ENCODE measurements at places on chromosomes 2 and 18.

GRCh38 chr2:102421890-102422759, 835 bp upstream of the IL18RAP start:
- DNase-seq = no peak

DNA sequence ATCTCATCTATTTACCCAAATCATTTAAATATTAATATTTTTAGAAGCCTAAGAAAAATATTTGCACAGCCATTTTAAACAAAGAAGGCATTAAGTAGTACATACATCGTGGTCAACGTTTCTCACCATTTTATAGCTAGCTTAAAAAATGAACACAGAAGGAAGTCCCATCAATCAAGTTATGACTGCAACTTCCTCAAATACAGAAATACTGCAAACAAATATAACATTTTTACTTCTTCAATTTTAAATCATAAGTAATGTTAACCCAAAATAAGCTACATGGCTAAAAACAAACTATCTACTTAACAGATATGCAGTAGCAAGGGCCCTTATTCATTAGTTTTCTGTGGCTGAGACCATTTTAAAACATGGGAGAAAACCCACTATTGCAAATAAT, 30.6 kb downstream of the ITSN2 start:
- DNase-seq = no peak

DNA sequence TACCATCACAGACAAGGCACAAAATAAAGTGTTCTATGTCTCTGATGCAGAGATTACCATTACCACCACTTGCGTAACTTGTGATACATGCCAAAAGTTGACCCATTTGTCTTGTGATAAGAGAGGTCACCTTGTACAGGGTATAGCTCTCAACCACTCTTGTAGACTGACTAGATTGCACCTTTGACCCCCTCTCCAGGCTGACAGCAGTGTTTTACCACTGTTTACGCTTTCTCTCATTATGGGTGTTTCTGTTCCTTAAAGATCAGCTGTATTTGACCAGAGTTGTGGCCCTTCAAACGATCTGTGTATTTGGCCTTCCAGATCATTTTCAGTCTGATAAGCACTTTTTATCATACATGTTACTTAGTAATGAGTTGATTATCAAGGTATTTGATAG, 215.7 kb upstream of the HNMT start:
- no peak for DNase-seq

GRCh38 chr2:65429786-65430602, 2.4 kb downstream of the SPRED2 start:
- DNase-seq = no peak

DNA sequence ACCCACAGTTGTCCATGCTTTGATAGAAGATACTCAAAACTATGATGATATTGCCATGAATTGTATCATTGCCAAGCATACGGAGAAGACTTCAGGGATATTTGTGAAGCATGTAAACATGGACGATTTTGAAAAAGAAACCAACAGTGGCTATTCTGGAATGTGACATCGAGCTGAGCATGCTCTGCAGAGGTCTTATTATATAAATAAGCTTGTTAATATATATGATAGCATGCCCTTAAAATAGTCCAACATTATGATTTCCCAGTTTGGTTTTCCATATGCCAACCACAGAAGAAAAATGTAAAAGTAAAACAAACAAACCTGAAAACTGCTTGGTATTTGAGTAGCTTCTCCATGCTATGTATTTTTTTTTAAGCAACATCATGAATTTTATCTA, 159.1 kb downstream of the LNPK start:
- no peak for DNase-seq

DNA sequence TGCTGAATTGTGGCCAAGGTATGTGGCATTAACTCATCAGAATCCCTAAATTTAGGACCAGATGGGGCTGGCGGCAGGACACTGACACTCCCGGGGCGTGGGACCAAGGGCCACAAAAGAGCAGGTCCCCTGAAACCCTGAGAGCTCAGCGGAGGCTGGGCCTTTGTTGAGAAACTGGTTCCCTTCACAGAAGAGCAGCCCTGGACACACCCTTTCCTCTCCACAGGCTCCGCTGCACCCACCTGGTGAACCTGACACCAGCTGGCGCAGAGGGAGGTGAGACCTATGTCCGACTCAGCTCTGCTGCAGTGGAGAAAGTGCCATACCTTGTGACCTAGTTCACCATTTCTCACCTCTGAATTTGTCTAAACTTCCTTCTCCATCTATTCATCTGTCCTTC, 119.5 kb downstream of the RTP5 start:
- DNase-seq = no peak

DNA sequence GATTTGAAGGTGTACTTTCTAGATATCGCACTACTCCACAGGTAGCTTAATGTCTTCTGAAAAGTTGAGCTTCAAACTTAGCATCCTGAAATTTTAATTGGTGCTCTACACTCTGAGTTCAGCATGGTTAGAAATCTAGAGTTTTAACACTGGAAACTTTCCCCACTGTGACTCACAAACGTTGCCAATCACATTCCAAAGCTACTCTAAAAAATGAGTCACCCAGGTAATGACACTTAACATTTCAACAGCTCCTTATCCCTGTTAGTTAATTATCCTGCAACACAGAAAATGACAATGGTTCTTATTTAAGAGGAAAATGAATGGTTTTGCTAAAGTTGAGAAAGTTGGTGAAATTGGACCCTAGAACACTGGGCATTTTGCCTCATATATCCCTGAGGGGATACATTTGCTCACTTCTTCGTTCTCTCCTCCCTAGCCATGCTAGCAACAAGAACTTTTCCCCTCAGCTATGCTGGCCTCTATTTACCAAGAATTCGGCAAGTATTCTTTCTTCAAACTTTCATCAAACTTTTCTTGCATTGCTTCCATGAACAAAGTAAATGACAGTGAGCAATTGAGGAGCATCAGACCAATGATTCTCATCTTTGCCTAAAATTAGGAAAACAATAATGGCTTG, 1024.1 kb upstream of the KLHL29 start:
- DNase-seq = no peak

GRCh38 chr2:120287183-120288015, 34.7 kb downstream of the RALB start:
- no peak for DNase-seq

- DNase-seq = no peak
Measured at GRCh38 chr2:171520471-171520870, 1.8 kb upstream of the CYBRD1 start.

- peak; percentile 20 for DNase-seq
Measured at GRCh38 chr2:71555798-71556454, 102.6 kb downstream of the DYSF start.

GRCh38 chr2:237864444-237864931, 5.1 kb downstream of the RAMP1 start:
- DNase-seq = no peak

GRCh38 chr2:1226766-1227165, 186.5 kb upstream of the TPO start:
- DNase-seq = no peak

- no peak for DNase-seq
Measured at GRCh38 chr18:47842836-47843235, 87.6 kb downstream of the SMAD2 start.

DNA sequence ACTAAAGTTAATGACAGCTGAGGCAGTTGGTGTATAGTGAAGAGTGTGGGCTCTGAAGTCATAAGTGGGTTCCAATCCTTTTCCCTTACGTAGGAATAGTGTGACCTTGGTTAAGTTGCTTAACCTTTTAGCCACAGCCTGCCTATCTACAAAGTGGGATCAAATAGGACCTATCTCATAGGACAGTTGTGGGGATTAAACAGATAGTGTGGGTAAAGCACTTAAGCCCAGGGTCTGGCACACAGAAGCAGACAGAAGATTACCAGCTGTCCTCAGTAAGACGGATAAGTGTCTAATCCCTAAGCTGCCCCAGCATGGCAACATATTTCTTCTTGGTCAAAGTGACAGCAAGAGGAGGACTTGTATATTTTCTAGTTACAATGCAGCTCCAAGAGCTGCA, 28.2 kb downstream of the UBE2F start:
- DNase-seq = no peak
